ENCODE measurements at places on chromosomes 6 and 20.

DNA sequence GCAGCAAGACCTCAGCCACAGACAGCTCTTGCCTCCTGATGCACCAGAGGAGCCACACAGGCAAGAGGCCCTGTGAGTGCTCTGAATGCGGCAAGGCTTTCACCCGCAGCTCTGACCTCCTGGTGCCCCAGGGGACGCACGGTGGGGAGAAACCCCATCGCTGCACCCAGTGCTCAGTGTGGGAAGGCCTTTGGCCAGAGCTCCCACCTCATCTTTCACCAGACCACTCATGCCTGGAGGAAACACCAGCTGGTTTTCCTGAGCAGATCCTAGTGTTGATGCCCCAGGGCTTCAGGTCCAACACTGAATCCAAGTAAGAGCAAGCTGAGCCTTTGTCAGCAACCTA is 37.0 kb upstream of the XRN2 start:
- no peak for DNase-seq

DNA sequence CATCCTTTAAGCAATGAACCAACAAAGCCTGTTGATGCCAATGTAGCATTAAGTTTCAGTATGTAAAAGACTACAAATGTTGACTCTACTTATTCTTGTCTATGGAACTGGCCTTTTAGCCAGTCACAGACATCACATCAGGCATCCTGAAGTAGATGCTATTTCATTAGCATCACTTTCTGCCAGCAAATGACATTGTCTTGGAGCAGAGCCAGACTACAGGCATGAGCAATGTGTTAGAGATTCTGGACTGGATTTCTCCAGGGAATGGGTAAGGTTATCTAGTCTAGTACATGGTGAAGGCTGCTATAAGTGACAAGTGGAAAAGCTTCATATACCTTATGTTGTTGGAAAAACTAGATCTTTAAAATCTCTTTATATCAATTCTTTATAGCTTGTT is 142.9 kb downstream of the ADGRB3 start:
- no peak for DNase-seq

GRCh38 chr20:33840759-33841435 is 29.7 kb downstream of the CHMP4B start:
- DNase-seq, result no peak

- DNase-seq, result peak; percentile 87
These were observed 29.6 kb upstream of the HBS1L start for GRCh38 chr6:135084001-135084915.

DNA sequence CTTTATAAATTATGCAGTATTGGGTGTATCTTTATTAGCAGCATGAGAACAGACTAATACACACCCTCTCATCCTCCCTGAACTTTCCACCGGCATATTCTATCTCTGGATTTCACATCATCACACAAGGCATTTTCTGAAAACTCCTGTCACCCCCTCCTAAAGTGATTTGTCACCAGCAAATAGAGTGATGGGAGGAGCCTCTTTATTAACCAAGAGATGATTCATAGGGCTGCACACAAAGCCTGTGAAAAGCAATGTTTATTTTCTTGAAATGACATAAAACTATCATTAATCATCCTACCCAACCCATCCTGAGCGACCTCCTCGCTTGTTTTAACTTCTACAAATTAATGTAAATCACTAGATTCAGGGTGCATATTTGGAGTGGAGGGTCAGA is 394.7 kb upstream of the SULF2 start:
- DNase-seq, result no peak

DNA sequence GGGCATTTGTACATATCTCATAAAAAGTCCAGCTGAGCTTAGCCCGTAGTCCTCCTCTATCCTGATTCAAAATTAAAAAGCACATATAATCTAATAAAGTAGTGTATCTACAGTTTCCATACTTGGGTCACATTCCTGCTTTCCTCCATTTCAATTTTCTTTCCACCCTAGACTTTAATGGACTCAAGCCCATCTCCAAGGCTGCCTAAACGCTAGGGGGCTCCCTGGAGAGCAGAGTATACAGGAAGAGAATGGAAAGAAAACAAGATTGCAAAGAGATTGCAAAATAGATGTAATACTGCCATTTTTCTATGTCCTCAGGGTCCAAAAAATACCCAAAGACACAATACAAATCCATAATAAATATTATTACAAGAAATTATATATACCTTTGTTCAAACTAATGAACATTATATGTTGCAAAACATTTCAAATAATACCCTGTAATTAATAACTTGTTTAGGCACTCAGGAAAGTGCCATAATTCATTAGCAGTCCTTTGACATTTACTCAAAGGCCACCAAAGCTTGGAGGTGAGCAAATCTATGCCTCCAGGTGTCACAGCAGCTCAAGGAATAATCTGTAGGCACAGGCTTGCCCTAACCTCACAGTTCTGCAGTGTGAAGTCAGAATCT is 2.4 kb upstream of the MCM3 start:
- DNase-seq, result peak; percentile 45

DNA sequence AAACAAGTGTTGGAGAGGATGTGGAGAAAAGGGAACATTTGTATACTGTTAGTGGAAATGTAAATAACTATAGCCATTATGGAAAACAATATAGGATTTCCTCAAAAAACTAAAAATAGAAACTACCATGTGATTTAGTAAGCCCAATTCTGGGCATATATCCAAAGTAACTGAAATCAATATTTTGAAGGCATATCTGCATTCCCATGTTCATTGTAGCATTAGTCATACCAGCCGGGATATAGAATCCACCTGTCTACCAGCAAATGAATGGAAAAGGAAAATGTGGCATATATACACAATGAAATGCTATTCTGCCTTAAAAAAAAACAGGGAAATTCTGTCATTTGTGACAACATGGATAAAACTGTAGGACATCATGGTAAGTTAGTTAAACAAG is 15.3 kb upstream of the C6orf58 start:
- DNase-seq, result no peak

GRCh38 chr6:13615792-13616120 is 621 bp downstream of the NOL7 start:
- DNase-seq, result peak; percentile 79

DNA sequence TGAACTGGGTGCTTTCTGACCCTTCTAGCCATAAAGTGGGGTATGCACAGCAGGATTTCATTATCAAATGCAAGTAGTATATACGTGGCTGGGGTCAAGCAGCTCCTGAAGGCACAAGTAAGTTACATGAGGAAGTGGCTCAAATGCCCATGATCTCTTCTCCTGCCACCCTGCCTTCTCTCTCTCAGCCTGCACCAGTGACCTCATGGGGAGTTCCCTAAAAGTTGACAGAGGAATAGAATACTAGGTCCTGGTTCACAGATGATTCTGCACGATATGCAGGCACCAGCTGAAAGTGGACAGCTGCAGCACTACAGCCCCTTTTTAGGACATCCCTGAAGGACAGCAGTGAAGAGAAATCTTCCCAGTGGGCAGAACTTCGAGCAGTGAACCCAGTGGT is 282.0 kb downstream of the BCKDHB start:
- DNase-seq, result no peak

DNA sequence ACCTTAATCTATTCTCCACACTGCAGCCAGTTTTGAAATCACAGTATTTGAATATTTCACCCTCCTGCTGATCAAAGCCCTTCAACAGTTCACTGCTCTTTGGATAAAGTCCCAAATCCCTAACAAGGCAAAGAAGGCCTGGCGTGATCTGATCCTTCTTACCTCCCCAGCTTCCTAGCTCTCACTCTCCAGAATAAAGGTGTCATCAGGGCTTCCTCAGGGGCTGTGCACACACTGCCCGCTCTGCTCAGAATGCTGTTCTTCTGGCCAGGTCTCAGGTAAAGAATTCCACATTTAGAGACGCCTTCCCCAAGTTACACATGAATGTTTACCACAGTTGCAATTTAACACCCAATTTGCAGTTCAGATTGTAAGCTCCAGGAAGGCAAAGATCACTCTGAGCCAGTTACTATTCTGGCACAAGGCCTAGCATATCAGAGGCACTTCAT is 58.9 kb upstream of the MCM9 start:
- DNase-seq, result no peak

DNA sequence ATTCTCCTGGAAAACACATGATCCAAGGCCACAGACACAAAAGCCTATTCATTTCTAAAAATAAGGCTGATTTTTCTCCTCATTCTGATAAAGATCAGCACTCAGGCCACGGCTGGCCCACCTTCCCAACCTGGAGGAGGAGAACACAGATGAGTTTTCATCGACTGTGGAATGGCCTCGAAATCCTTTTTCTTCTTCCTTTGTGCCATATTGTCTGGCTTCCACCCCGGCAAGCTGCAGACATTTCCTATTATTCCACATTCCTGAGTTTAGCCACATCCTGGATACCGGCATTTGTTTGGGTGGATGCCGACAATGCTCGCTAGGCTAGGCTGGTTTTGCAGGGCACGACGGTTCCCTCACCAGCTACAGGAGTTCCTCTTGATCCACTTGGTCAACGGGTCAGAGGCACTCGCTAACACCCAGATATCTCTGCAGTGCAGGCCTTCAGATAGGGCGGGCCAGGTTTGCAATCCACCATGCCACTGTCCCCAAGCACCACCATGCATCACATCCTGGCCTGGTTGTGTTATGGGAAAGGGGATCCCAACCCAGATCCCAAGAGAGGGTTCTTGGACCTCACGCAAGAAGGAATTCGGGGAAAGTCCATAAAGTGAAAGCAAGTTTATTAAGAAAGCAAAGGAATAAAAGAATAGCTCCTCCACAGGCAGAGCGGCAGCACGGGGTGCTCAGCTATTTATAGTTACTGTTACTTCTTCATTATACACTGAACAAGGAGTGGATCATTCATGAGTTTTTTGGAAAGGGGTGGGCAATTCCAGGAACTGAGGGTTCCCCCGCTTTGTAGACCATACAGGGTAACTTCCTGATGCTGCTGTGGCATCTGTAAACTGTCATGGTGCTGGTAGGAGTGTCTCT is 4.2 kb upstream of the CTSZ start:
- DNase-seq, result no peak

DNA sequence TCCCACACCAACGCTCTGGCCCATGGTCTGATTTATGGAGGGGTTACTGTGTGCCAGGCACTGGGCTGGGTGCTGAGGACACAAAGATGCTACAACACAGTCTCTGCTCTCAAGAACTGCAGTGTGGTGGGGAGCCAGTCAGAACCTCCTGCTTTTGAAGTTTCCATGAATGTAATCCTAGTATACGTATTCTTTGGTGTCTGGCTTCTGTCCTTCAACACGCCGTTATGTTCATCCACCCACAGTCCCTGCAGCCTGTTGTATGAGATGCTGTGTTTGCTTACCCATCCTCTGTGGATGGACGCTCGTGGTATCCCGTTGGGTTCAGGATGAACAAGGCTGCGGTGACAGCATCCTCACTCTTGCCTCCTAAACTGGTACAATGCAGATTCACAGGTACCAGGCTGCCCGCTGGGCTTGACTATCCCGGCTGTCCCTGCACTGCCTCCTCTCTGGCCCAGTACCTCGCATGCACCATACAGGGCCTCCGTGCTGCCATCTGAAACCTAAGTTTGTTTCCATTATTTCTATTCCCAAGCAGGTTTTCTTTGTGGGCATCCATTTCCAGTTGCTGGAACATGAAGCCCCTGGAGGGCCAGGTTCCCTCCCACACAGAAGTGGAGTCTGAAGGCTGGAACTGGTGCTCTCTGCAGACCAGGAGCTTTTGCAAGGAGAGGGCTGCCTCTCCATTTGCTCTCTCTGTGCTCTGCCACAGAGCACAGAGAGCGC is 364.5 kb downstream of the ZFAND3 start:
- no peak for DNase-seq

- DNase-seq, result no peak
These were observed 51.1 kb downstream of the MMS22L start for GRCh38 chr6:97231911-97232310.

GRCh38 chr6:149364557-149364956 is 35.5 kb upstream of the SUMO4 start:
- DNase-seq, result no peak

DNA sequence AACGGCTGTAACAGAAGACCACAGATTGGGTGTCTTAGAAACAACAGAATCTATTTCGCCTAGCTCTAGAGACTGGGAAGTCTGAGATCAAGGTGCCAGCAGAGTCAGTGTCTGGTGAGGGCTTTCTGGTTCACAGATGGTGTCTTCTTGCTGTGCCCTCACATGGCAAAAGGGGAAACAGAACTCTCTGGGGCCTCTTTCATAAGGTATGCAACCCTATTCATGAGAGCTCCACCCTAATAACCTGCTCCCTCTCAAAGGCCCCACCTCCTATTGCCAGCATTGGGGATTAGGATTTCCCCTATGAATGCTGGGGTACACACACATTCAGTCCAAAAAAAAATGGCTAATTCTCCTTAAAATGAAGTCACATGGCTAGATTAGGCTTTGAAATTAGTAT is 10.0 kb downstream of the TXNDC5 start:
- no peak for DNase-seq

- DNase-seq, result no peak
These were observed 14.8 kb downstream of the PGK2 start for GRCh38 chr6:49772285-49772684.

- no peak for DNase-seq
These were observed 25.2 kb downstream of the MED23 start for GRCh38 chr6:131602781-131603312.

DNA sequence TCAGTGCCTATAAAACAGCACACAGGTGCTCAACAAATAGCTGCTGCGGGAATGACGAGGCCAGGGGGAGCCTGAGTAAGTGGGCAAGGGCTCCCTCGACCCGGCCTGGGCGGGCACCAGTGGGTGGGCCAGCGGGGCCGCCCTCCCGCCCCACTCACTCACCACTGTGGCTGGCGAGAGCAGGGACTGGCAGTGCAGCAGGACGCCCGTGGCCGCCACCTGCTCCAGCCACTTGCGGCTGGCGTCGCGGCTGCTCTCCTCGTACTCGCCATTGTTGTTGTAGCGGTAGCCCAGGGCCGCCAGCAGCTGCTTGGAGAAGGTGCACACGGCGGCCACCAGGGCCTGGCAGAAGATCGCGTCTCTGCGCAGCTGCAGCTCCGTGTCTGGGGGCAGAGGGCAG is 191.5 kb downstream of the PREX1 start:
- DNase-seq, result no peak

DNA sequence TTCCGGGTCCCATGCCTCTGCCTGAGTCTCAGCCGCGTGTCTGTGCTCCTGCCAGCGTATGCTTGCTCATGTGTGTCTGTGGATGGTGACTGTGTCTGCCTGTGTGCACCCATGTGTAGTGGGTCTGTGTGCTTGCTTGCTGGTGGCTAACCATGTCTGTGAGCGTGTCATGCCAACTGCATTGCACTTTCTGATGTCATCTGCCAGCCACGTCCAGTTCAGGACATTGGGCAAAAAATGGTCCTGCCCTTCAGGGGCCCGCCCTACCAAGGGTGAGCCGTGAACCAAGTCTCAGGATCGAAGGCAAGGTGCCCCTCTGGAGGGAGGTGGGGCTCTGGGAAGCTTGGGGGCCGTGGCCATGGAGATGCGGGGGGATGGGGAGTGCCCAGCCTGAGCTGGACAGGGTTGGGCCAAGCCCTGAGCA is 9.4 kb upstream of the ZBTB46 start:
- DNase-seq, result no peak

GRCh38 chr6:167678102-167679101 is 148.3 kb upstream of the AFDN start:
- DNase-seq, result no peak

- no peak for DNase-seq
These were observed 8.0 kb upstream of the UQCC2 start for GRCh38 chr6:33719326-33719987.
